Panc1 (cell line): ENCODE measurements at places on chromosomes 5 and 9. TPM values are rescaled to one million over a fixed set of nuclear protein-coding genes. Genes with fewer than 3 reads are reported as not detected.

Gene TMEM215
- not detected for total RNA-seq

Gene PCSK1
- total RNA-seq = not detected

Gene CCDC69
- 2.1 TPM for total RNA-seq

Gene PTPRD
- not detected for total RNA-seq

DNA sequence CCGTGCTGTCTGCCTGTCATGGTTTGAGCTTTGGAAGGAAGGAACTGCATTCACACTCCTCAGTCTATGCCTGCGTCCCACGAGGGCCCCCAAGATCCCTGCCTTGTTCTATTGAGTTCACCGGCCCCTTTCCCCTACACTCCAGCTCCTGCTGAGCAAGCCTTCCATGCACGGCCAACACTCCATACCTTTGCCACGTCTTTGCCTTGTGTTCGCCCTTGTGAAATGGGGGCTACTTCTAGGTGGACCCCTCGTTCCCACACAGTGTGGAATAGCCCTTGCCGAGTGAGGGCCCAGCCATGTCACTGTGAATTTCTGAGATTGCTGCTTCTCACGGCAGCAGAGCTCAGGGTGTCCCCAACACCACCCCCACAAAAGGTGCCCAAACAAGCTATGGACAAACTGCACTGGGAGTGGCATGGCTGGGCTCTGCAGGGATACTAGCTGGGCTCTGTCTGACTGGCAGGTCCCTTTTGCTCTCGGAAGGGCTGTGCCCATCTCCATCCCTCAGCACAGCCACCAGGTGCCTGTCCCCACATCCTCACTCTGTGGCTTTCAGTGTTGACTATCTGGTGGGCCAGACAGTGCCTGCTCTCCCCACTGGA lies 67.9 kb upstream of the ADAMTS2 start:
- no peaks in the 10 kb centered on the region; the same call in 1 of the 2 replicates for H3K27me3 ChIP-seq
- H3K27ac ChIP-seq = no peak overlapping the region
- H3K4me3 ChIP-seq = no peak overlapping the region
- H3K4me1 ChIP-seq = no peaks in the 10 kb centered on the region

DNA sequence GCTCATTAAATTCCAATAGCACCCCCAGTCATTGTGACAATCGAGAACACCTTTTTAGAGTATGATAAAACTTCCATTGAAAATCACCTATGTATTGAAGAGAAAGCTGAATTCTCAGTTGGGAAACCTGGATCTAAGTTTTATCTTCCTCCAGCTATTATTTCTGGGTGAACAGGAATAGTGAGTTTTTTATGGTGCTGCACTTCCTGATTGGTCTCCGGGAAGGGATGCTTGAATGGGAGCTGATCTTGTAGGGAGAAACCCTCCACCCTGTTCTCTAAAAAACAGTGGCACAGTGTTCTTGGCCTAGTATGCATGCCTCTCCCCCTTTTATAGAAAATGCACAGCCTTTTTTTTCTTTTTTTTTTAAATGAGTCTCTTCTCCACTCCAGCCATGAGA lies 112.2 kb downstream of the ACTBL2 start:
- no peaks in the 10 kb centered on the region for H3K36me3 ChIP-seq
- no peaks in the 10 kb centered on the region for H3K4me1 ChIP-seq
- H3K27me3 ChIP-seq = no peaks in the 10 kb centered on the region
- H3K4me3 ChIP-seq = no peak overlapping the region
- no peak overlapping the region for H3K27ac ChIP-seq

Gene ADCY2
- 0.13 TPM for total RNA-seq

DNA sequence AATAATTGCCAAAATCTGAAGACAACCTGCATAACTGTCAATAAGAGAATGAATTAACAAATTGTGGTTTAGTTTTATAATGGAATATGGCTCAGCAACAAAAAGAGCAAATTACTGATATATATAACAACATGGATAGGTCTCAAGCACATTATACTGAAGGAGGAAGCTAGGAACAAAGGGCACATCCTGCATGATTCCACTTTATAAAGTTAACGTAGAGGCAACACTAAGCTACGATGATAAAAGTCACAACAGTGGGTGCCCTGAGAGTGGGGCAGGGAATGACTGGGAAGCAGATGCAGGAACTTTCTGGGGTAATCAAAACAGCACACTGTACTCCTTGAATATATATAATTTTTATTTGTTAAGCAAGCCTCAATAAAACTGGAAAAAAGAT lies 165.2 kb downstream of the RMI1 start:
- peaks cover 16% of the 10 kb centered on the region for H3K27me3 ChIP-seq
- H3K4me1 ChIP-seq = no peaks in the 10 kb centered on the region; the same call in 1 of the 2 replicates
- DNase-seq = no peak
- no peak overlapping the region for H3K4me3 ChIP-seq
- no peak overlapping the region for H3K27ac ChIP-seq

Gene DYNC2I2
- total RNA-seq = 78.1 TPM

Gene CD72
- 0.72 TPM for total RNA-seq

GRCh38 chr5:178637356-178638074 lies 10.7 kb upstream of the CLK4 start:
- DNase-seq = no peak
- H3K4me1 ChIP-seq = no peaks in the 10 kb centered on the region; the same call in 1 of the 2 replicates
- H3K27me3 ChIP-seq = no peaks in the 10 kb centered on the region
- no peak overlapping the region for H3K4me3 ChIP-seq
- H3K36me3 ChIP-seq = no peaks in the 10 kb centered on the region
- no peak overlapping the region for H3K27ac ChIP-seq
